ENCODE measurements at places on chromosomes 5 and 9.

GRCh38 chr9:37172557-37172956, 52.2 kb downstream of the ZCCHC7 start:
- DNase-seq: no peak

GRCh38 chr5:127697894-127698600, 5.1 kb upstream of the CCDC192 start:
- no peak for DNase-seq

- DNase-seq: no peak
Measured at GRCh38 chr5:150587856-150588595, 52.4 kb upstream of the SYNPO start.

GRCh38 chr9:99137225-99137624, 32.3 kb downstream of the TGFBR1 start:
- DNase-seq: no peak

GRCh38 chr9:86303316-86303975, 21.1 kb upstream of the ISCA1 start:
- DNase-seq: no peak

- DNase-seq: no peak
Measured at GRCh38 chr9:98795295-98795955, 930 bp downstream of the ANKS6 start.

- DNase-seq: no peak
Measured at GRCh38 chr5:174911118-174911517, 186.7 kb downstream of the MSX2 start.

DNA sequence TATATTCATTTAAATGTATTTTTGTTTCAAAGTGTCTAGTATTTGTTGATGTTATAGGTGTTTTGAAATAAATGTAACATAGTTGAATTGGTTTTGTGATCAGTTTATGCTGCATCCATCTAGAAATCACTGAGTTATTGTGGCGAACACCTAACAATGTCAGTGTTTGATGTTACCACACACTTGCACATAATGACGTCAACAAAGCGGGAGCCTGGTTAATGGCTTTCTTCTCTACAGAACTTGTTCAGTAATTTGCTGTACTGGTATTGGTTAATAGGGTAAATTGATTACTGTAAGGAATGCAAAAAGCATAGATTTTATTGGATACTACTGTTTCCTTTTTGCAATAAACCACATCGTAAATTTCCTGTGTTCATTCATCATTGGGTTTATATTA, 133.0 kb downstream of the ATG10 start:
- DNase-seq: no peak

- no peak for DNase-seq
Measured at GRCh38 chr5:57664700-57665099, 182.1 kb upstream of the ACTBL2 start.

- no peak for DNase-seq
Measured at GRCh38 chr5:75654693-75655295, 43.5 kb downstream of the ANKDD1B start.

DNA sequence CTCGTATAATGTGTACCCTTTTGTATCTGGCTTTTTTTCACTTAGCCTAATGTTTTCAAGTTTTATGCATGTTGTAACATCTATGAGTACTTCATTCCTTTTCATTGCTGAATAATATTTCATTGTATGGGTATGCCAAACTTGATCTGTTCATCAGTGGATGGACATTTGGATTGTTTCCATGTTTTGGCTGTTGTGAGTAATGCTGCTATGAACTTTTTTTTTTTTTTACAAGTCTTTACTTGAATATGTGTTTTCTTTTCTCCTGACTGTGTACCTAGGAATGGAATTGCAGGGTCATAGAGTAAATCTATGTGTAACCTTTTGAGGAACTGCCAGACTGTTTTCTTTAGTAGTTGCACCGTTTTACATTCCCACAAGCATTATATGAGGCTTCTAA, 52.4 kb downstream of the MTREX start:
- DNase-seq: no peak

DNA sequence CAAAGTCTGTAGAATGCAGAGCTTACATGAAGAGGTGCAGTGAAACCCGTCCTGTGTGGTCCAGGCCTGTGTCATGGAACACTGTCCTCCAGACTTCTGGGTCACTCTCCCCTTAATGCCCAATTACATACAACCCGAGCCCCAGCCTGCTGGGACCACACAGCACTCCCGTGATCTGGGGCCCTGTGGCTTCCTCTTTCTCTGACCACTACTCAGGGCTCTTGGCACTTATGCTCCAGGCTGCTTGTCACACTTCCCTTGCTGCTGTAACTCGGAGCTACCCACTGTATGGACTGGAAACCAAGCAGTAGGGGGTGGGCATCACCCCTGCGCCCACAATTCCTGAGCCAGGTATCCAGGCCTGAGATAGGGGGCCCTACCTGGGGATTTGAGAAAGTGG, 10.3 kb upstream of the IL3 start:
- no peak for DNase-seq

- DNase-seq: no peak
Measured at GRCh38 chr9:26939955-26940711, 6.9 kb downstream of the PLAA start.

GRCh38 chr5:109767997-109768396, 78.3 kb downstream of the MAN2A1 start:
- DNase-seq: peak; percentile 52

DNA sequence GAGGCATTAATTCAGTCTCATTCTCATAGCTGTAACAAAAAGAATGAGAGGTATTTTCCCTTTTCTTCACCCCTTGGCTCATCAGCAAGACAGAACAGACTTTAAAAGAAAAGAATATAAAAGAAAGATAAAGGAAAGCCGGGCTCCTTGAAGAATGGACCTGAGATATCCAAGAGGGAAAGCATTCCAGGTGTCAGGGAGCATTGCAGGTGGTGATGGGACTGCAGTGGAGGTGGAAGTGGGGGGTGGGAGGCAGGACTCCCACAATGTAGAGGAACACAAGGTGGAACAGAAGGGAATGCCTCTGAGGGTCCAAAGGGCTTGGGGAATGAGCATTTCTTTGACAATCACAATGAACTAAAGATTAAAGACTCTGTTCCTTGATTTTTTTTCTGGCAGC, 10.7 kb upstream of the PUM3 start:
- no peak for DNase-seq

GRCh38 chr5:179836225-179837019, 15.7 kb downstream of the SQSTM1 start:
- DNase-seq: no peak

GRCh38 chr5:150356575-150357294, 762 bp upstream of the TCOF1 start:
- DNase-seq: no peak

DNA sequence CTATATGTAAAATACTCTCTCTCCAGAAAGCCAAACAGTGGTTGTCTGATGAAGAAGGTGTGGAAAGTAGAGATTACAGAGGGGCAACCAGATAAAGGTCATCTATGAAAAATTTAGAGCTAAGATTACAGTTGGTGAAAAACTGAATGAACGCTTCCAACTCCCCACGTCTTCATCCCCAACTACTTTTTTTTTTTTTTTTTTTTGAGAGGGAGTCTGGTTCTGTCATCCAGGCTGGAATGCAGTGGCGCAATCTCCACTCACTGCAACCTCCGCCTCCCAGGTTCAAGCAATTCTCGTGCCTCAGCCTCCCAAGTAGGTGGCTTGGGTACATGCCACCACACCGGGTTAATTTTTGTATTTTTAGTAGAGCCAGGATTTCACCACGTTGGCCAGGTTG, 64.3 kb downstream of the RAPGEF6 start:
- no peak for DNase-seq

DNA sequence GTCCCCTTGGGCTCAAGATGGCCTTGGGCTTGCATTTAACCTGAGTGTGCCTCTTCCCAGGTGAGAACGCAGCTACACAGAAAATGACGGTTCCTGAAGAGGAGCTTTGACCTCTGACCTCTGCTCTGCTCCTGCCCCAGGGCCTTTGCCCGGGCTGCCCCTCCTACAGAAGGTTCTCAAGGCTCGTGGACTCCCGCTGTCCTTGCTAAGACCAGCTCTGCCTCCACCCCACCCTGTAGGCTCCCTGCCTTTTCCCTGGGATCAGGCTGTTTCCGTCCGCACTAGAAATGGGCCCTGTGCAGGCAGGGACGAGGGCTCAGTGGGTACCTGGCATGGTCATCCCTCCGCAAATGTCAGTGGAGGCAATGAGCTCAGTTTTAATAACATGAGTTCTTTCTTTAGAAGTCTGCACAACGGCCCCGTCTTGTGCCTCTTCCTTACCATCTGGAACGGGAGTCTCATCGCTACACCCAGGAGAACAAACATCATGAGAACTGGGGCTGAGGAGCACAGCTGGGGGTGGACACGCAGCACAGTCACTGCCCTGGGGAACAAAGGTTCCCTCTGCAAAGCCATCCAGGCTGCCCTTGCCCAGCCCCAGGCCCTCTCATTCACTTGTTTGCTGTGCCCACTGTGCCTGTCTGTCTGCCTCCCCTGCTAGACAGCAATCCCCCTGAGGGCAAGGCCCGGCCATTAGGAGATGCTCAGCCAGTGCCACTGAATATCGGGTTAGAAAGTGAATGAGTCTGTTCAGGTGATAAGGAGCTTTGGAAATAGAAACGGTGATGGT, 26.7 kb upstream of the LPCAT1 start:
- no peak for DNase-seq

GRCh38 chr5:180026734-180027458, 44.7 kb downstream of the RNF130 start:
- DNase-seq: no peak

GRCh38 chr9:129287619-129288305, 109.7 kb upstream of the IER5L start:
- no peak for DNase-seq

DNA sequence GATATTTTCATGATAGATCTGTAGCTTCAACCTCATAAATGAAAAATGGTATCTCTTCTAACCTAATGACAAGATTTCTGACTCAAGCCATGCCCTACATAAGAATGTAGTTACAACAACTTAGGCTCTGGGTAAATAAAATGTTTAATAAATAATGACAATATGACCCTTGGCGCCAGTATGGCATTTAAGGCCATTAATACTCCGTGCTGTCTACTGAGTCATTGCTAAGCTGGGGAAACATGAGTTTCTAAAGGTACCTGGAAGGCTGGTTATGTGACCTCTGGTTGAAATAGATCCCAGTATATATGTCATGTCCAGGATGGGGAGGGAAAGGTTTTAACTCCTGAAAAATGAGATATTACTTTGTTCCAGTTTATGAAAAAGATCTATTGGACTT, 58.0 kb upstream of the CEMIP2 start:
- no peak for DNase-seq

GRCh38 chr5:127867022-127867783, 164.0 kb downstream of the CCDC192 start:
- peak; percentile 49 for DNase-seq

DNA sequence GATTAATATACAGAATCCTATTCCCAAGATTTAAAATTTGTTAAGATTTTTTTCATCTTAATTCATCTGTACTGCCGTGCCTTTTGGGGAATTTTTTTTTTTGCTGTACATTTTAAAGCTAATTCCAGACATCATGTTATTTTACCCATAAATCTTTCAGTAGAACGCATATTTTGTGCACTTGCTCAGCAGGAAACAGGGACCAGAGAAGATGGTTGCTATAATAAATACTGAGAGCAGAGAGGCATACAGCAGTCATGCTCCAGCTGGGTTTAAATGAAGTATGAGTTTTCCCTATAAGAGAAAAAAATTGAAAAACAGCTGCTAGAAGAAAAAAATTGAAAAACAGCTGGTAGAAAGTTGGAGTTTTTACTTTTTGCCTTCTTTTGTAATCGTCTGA, 196.9 kb upstream of the PUM3 start:
- no peak for DNase-seq

- DNase-seq: no peak
Measured at GRCh38 chr9:91421971-91422757, 1.5 kb downstream of the NFIL3 start.

DNA sequence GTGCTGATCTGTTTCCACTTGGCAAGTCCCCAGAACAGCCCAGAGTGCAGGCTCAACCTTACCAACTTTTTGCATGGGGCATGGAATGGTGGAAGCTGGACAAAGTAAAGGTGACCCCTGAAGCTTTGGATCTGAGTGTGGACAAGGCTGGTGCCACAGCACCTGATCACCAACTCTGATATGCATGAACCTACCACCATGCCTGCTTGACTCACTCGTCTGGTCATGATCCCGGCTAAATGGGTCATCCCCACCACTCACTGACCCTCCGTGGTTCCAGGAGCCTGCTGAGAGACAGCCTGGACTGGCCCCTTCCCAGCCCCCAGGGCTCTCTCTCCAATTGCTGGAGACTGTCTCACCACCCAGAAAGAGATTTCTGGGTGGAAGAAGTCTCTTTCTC, 14.4 kb upstream of the SLC22A4 start:
- no peak for DNase-seq

DNA sequence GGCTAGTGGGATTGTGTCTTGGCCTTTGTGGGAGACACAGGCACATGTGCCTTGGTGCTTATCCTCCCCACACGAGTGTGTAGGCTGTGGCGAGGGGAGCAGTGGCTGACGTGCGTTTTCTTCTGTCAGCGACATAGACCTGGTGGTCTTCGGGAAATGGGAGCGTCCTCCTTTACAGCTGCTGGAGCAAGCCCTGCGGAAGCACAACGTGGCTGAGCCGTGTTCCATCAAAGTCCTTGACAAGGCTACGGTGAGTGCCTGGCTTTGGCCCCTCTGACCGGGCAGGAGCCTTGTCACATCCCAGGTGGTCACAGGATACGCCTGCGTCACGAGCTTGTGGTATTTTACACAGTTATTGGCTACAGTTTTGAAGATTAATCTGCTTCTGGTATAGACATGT, 26.4 kb downstream of the TENT4A start:
- no peak for DNase-seq

GRCh38 chr5:92561411-92561959, 1019.5 kb downstream of the NR2F1-AS1 start:
- DNase-seq: no peak

DNA sequence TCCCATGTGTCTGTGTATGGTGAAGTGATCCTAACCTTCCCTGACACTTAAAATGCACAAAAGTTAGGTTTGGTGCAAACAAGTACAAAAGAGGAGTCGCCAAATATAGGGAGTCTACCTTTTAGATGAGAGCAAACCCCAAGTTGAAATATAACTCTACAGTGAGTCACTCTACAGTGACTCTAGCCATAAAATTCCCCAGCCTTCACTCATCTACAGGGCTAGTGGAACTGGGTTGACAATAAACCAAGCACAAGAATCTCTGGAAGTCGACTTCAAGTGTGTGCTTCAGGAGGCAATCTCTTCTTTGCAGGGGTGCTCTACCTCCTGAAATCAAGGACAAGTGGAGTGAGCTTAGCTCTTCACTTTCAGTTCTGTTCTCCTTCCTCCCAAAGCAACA, 3.3 kb downstream of the SHISAL2B start:
- no peak for DNase-seq

GRCh38 chr5:8474569-8474930, 605.6 kb downstream of the MTRR start:
- no peak for DNase-seq

DNA sequence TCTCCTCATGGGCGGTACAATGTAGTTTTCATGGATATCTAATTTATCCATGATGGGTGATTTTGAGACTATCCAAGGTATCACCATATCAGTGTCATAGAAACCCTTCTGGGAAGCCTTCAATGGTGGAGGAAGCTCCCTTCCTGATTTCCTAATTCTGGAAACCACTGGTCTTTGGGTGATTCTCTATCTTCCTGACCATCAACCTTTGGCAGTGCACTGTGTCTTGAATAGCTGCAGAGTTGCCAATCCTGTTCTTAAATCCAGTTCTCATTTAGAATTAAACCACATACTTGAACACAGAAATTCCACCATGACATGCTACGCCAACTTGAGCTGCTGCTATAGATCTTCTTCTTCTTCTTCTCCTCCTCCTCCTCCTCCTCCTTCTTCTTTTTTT, 161.7 kb upstream of the KLF9 start:
- DNase-seq: no peak

- peak; percentile 69 for DNase-seq
Measured at GRCh38 chr5:142548739-142549275, 137.1 kb downstream of the FGF1 start.

GRCh38 chr5:139670369-139671095, 22.4 kb downstream of the CXXC5 start:
- no peak for DNase-seq
